Epithelial cell of proximal tubule (primary cell): ENCODE measurements at places on chromosomes 2 and 18.
A peak's percentile ranks its signal among the peaks of the same experiment; 100 is the strongest.

GRCh38 chr18:8235894-8236293 is 373.3 kb upstream of the RAB12 start:
- no peak for DNase-seq

DNA sequence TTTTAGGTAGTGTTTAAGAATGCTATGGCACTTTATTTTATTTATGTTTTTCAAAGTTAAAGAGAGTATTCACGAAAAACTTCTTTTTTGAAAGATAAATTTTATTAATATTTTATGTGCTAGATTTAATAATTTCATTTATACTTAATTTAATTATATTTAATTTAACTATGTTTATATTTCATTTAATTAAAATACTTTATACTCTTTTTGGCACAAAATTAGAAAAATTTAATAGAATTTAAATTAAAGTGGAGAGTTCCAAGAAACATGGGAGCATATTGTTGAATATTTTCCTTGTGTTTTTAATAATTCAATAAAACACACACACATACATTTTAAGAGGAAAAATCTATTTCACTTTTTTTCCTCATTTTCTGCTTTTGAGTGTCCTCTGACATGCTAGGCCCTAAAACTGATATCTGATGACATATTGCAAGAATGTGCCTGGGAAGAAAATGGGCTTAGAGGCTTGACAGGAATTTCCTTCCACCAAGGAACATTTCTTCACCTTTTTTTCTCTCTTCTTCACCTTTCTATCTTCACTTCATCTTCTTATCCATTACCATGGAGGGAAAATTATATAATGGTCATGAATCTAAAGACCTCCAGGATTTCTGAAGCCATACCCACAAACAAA is 15.4 kb downstream of the ARHGAP28 start:
- no peak for DNase-seq

- no peak for DNase-seq
Observed at GRCh38 chr2:234559609-234560008, 62.7 kb upstream of the ARL4C start.

DNA sequence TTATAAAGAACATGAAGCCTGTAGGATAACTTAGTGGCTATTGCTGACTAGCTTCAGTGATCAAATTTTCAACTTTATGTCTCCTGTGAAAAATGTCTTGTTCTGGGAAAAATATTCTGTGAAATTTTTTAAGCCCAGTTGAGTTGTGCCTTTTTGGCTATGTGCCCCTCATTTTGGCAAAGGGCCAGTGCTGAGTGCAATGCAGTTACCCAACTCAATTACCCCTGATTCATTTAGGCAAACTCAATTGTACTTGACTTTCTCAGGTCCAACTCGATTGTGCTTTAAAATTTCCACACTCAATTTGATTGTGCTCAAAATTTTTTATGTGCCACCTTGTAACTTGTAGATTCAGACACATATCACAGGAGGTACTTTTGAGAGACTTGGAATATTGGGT is 548.8 kb upstream of the NRP2 start:
- DNase-seq = no peak

DNA sequence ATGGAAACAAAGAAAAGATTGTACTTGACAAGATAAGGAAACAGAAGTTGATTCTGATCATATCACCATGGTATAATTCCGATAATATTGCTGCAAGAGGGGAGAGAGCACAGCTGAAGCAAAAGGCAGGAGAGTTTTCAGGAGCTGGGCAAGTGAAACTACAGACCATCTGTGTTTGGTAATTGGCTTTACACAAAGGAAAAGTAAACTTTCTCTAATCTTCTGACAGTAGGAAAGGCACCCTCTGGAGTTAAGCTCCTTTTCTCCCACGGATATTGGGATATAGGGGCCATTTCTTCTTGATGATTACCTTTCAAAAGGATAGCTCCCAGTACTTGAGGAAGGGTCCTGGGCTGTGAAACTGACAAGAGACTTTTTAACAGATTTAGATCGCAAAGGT is 29.9 kb upstream of the REG3A start:
- DNase-seq = no peak

GRCh38 chr2:12619975-12620374 is 96.8 kb upstream of the TRIB2 start:
- DNase-seq = peak; percentile 87

DNA sequence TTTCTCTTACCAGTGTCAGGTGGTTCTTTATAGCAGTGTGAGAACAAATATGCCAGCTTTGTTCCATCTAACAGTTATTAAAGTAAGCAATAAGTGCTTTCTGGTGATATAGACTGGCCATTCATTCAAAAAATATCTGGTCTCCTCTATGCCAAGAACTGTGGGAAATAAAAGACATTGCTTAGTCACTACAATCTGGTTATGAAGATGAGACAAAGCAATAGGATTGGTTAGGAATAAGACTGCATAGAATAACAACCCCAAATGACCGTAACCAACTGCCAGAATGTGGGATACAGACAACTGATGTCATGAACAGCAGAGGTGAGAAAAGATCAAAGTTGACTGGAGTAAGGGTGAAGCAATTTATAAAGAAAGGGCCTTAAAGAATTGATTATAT is 83.8 kb downstream of the MBD2 start:
- no peak for DNase-seq

GRCh38 chr2:67600946-67601345 is 203.8 kb downstream of the ETAA1 start:
- peak; percentile 41 for DNase-seq

GRCh38 chr2:55014962-55015939 is 35.0 kb downstream of the RTN4 start:
- peak; percentile 73 for DNase-seq

- DNase-seq = no peak
Observed at GRCh38 chr18:23355206-23355605, 97.9 kb upstream of the RIOK3 start.

DNA sequence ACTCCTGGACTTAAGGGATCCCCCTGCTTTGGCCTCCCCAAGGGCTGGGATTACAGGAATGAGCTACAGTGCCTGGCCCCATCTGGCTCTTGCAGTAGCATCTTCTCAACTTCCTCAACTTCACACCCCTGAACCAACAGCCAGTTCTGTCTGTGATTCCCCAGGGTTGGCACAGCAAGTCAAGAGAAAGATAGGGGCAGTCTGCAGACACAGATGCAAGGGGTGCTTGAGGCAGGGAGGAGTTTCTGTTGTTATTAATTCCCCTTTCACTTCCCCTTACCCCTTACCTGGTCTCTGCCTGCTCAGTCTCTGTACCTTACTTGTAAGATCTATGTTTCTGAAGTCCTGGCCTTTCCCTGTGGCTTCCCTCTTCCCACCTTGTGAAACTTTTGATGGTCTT is 54.1 kb upstream of the MEX3C start:
- no peak for DNase-seq

DNA sequence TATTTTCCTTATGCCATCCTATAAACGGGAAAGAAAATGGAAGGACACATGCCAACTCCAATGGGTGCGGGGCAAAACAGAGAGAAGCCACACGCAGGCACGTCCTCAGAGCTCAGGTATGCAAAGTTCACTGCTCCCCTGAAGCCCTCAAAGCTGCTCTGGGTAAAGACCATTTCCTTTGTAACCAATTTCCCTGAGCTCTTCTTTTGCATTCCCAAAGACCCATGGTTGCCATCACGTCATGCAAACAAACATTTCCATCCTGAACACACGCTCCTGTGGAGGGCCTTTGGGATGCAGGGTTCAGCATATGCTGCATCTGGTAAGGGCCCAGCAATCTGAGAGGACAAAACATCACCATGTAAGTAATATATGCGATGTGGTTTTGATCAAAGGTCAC is 69.4 kb downstream of the EMILIN2 start:
- no peak for DNase-seq

DNA sequence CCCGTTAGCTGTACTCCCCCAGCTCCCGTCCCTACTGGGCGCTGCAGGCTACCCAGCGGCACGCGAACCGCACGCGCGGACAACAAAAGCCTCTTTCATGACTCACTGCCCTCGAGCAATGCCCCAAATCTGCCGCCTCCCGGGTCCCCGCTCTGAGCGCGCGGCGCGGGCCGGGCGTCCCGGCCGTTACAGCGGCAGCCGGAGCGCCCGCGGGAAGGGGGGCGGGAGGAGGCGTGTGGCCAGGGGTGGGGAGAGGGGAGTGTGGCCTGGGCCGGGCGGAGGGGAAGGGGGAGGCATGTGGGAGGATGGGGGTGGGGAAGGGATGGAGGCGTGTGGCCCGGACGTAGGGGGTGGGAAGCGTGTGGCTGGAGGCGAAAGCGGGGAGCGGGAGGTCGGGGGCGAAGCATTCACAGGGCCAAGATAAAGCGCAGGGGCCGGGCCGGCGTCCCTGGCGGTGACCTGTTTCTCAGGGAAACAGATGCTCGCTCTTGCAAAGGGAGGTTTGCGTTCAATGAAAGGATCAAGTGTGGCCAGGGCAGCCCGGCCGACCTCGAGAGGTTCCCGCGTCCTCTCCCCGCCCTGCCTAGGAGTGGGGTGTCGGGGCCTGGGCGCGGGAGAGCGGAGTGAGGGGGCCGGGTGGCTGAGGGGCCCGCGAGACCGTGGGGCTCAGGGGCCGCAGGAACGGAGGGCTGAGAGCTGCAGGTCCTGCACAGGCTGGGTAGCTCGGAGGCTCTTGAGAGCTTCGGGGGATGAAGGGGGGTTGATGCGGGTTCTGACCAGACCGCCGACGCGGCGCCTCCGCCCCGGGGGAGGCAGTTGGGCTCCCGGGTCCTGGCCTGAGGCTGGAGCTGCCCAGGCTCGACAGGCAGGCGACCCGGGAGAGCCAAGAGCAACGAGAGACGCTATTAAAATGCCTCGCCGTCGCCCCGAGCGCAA is 3.5 kb upstream of the NEUROD1 start:
- no peak for DNase-seq

- no peak for DNase-seq
Observed at GRCh38 chr18:50283469-50284209, 2.3 kb upstream of the MBD1 start.

- DNase-seq = no peak
Observed at GRCh38 chr2:43021791-43022509, 204.5 kb downstream of the ZFP36L2 start.

DNA sequence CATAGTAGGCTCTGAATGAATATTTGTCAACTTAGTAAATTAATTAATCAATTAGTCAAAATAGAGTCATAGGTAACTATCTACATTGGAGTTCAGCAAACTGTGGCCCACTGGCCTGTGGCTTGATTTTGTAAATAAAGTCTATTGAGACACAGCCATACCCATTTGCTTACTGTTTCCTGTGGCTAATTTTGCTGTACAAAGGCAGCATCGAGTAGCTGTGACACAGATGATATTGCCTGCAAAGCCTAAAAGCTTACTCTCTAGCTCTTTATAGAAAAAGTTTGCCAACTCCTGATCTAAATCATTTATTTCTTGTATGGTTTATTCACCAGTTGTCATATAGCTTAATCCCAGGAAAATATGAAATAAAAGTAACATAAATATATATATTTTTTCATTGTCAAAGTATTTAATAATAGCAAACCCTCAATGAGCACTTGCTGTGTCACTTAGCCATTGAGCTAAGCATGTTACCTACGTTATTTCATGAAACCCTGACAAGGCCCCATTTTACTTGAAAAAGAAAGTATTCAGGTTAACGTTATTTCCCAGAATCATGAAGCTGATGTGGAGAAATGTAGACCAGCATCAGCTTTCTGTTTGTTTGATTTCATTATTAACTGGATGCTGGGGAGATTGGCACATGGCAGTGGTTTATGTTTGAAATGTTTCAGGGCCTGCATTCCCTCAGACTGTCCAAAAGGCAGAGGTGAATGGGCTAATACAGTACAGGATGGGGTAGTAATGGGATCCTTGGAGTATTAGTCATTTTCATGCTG is 69.6 kb downstream of the ICOS start:
- DNase-seq = no peak

DNA sequence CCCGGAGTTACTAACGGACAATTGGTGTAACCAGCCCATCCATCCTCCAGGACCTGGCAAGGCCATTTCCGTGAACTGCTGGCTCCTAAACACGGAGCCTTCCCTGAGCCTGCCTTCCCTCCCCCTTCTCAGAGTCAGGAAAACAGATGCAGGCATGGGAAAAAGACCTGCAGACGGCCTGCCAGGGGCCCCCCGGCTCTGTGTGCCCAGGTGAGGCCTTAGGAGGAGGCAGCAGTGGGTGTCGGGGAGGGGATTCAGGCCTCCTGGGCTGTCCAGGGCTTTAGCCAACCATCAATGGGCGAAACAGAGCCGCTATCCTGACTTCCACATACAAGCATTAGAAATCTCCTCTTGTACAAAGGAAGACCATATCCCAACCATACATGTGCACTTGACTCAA is 68.3 kb upstream of the BOD1L2 start:
- no peak for DNase-seq

DNA sequence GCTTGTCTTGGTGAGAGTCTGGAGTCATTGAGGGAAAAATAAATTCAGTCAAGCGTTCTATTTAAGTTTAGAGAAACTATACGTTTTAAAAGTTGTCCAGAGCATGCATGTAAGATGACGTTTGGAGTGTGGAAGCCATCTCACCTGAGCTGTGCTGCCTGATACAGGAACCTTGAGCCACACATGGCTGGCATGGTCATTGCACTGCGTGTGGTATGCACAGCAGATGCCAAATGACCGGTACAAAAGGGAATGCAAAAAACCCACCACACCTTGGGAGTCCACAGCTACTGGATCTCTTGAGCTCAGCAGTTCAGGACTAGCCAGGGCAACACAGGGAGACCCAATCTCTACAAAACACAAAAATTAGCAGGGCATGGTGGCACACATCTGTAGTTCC is 4.3 kb downstream of the MZT2B start:
- DNase-seq = no peak

DNA sequence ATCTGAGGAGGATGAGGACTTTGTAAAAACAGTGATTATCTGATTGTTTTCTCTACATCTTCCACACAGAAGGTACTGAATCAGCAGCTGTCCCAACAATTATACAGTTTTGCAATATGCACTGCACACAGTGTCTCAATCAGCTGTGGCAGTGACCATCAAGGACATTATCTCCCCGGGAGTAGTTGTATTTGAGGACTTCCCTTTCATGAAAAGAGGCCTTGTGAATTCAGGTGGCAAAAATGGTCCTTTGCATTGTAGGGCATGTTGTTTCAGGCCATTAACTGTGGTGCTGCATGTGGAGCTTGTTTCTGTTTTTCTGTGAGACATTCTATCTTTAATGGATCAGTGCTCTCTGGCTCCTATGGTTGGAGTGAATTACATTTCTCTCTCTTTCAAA is 779.4 kb upstream of the FSHR start:
- no peak for DNase-seq

- DNase-seq = no peak
Observed at GRCh38 chr2:137943678-137944347, 20.5 kb upstream of the HNMT start.

- DNase-seq = no peak
Observed at GRCh38 chr2:46885376-46885775, 30.2 kb downstream of the MCFD2 start.
